ENCODE measurements at places on chromosomes 6 and 20.

- no peak for DNase-seq
Observed at GRCh38 chr20:35370751-35371150, 41.0 kb downstream of the UQCC1 start.

DNA sequence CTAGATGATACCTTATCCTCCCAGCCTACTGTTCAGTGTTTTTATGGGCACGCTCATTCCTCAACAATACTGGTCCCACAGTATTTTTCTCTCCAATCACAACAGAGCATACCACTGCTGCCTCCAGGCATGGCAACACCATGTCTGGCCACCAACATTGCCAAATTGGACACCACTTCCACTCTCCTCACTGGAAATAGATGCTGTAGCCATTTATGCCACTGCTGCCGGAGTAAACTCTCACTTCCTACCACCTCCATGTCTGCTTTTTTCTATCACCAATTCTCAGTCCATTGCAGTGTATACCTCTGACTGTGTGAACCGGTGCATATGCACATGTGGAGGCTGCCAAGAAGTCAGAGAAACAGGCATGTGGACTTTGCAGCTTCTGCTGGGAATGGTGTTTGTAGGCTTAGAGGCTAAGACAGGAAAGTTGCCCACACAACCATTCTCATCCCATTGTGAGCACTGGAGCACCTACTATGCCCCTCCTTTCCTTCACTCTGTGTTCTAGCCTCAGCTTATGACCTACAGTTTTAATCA, 14.4 kb downstream of the PI3 start:
- no peak for DNase-seq

- no peak for DNase-seq
Observed at GRCh38 chr6:167679122-167679736, 147.5 kb upstream of the AFDN start.

- no peak for DNase-seq
Observed at GRCh38 chr6:44473393-44474189, 86.1 kb downstream of the CDC5L start.

- DNase-seq, result no peak
Observed at GRCh38 chr6:21396313-21396712, 197.2 kb upstream of the SOX4 start.

- no peak for DNase-seq
Observed at GRCh38 chr6:44680202-44680720, 292.8 kb downstream of the CDC5L start.

GRCh38 chr6:24985323-24985722, 49.6 kb upstream of the RIPOR2 start:
- DNase-seq, result no peak

- no peak for DNase-seq
Observed at GRCh38 chr20:881051-881782, 34.9 kb downstream of the ANGPT4 start.

GRCh38 chr6:150607329-150607650, 7.6 kb downstream of the PLEKHG1 start:
- no peak for DNase-seq
